Epithelial cell of proximal tubule (primary cell): ENCODE measurements at places on chromosomes 16 and 17.

- no peak for DNase-seq
These were observed 9.1 kb downstream of the NEUROD2 start for GRCh38 chr17:39598630-39599003.

GRCh38 chr17:19728084-19728495 lies 11.7 kb upstream of the SLC47A2 start:
- DNase-seq: no peak

DNA sequence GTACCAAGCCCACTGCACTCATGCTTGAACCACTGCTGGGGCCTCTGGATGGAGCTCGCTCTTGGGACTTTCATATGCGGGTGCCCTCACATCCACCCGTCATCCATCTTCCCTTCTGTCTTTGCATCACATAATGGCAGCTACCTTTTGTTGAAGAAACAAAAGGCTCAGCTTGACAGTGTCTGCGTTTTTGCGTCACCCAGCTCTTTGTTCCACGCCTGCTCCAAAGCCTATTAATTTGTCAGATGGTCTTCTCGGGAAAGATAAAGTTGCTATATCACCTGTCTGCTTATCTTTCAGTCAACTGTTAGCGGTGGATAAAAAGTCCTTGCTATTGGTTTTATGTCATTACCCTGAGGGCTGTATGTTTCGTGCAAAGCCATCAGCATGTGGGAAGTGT lies 18.1 kb upstream of the BCO1 start:
- DNase-seq: no peak

GRCh38 chr16:23072084-23072599 lies 77.1 kb downstream of the USP31 start:
- peak; percentile 19 for DNase-seq

GRCh38 chr17:82936768-82937171 lies 96.9 kb upstream of the ZNF750 start:
- no peak for DNase-seq

- no peak for DNase-seq
These were observed 5.8 kb downstream of the CYB5D2 start for GRCh38 chr17:4148611-4149308.

DNA sequence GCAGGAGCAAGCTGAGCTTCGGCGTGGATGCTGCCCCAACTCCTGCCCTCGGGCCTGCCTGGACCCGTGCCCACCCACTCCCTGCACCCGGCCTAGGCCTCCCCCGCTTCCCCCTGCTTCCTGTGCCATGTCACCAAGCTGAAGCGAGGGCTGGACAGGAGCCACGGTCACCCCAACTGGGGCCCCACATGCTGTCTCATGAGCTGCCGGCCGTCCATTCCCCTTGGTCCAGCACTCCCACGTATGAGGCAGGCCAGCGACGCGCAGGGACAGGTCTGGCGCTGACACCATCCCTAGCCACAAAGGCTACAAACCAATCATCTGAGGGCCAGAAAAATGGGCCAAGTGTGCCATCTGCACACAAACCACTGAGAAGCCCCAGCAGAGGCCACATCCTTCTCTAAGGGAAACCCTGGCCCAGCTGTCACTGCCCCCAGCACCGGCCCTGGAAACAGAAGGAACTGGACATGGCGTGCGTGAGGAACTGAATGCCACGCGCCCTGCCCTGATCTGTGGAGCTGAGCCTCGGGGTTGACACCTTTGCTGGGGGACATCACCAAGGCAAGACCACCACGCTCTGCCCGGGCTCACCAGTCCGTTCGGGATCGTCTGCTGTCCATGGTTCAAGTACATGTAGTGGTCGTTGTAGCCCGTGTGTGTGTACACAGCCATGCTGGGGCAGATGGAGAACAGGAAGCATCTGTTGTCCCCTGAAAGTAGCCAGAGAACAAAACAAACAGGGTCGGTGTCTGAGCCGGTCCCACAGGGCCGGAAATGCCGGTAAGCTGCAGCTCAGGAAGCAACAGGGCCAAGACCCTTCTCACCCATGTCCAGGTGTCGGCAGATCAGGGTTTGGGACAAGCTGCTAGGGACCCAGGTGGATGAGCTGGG lies 22.2 kb downstream of the MEAK7 start:
- no peak for DNase-seq

GRCh38 chr16:2143878-2144485 lies 4.4 kb upstream of the RAB26 start:
- no peak for DNase-seq

GRCh38 chr17:57246257-57246656 lies 10.1 kb upstream of the MSI2 start:
- no peak for DNase-seq

DNA sequence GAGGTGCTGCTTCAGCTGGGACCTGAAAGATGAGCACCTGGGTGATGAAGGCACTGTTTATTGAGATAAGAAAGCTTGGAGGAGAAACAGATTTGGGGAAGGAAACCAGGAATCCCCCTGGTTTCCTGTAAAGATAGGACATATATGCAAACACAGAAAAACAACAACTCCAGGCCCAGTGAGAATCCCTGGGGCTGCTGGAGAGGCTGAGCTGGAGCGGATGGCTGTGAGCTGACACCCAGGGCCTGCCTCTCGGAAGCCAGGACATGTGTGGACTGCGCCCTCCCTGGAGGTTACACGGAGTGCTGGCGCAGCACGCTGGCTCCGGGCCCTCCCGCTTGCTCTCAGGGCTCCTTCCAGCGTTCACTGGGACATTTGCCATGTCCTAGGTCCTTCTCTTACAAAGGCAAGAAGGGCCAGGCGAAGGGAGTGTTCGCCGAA lies 57.5 kb downstream of the CYB5B start:
- DNase-seq: no peak

DNA sequence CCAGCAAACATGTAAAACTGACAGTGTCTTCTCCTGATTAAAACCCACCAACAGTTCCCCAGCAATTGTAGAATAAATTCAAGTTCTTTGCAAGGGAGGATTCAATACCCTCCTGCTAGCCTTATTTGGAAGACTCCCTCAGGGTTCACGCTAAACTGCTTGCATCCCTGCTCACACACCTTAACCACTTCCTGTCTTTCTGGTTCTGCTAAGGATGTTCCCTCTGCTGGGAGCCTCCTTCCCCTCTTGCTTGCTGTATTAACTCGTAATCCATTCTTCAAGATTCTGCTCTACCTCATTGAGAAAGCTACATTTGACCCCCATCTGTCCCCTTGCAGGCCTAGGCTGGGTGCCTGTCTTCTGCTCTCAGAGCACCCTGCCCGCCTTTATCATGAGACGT lies 2.3 kb upstream of the SHISA6 start:
- DNase-seq: no peak

DNA sequence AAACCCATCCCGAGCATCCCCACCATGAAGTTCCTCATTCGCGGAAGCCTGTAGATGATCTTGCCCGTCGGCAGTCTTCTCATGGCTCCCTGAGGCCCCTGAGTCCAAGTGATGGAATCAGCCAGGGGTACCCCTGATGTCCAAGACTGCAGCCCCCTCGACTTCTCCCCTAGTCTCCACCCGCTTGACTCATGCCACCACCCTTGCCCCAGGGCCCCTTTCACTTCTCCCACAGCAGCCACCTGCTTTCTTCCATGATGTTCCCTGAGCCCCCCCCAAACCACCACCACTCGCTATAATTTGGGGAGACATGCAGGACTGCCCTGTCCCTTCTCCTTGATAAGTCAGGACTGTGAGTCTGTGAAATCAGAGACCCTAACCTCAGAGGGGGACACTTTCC lies 11.4 kb downstream of the BEAN1 start:
- DNase-seq: no peak

GRCh38 chr17:31152271-31152670 lies 57.5 kb downstream of the NF1 start:
- DNase-seq: no peak

DNA sequence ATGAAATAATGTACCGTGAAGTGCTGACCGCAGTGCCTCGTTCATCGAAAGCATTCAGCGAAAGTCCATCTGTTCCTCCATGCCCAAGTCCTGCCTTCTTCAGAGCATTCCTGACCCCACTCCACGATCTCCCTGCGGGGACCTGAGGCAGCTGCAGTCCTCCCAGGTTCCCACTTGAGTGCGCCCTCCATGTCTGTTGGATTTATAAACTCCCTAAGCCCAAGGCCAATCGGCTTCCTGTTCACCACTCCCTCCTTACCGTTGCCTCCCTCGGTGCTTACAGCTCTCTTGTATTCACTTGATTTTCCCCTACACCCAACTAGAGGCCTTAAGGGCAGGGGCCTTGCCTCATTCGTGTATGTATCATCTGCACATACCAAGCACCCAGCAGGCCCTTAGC lies 2.8 kb downstream of the RAD51D start:
- no peak for DNase-seq

DNA sequence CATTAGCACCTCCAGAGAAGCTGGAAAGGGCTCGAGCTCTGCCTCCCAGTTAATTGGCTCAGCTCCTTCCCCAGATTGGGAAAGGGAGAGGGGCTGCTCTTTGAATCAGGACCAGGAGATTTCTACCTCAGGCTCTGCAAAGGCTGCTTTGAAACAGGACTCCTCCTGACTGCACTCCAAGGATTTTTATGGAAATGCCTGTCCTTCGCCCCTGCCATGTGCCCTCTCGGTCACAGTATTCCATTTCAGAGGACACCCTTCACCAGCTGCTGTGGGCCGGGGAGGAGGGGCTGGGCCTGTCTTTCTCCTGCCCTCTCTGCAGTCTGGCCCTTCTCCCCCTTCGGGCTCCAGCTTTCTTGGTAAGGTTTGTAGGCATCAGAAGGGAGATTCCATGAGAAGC lies 13.6 kb downstream of the MRM1 start:
- no peak for DNase-seq

DNA sequence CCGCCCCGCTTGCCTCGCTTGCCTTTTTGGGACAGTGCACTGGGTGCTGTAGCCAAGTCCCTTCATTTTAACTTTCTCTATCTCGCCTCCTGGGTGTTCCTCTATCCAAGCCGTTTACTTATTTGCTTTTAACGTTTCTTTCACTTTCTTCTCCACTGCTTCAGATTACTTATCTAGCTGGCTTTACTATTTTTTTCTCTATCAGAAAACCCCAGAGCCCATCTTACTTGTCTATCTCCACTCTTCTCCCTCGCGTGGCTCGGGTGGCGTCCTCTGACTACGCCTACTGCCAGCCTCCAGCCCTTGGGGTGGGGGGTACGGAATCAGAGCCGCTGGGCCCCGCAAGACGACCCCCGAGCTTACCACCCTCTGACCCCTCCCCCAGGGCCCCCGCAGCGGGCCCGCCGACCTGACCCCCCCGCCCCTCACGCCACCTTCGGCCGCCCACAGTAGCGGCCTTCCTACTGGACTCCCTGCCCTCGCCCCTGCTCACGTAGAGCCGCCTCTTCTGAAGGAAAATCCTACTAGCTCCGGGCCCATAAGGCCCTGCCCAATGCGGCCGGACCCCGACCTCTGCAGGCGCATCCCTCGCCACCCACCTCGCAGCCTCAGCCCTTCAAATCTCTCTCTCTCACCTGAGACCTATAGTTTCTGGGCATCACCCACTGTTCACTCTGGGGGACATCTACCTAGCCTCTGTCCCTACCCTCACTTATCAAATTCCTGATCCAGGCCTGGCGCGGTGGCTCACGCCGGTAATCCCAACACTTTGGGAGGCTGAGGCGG lies 1.0 kb upstream of the SLC12A4 start:
- DNase-seq: no peak

GRCh38 chr16:85144026-85144915 lies 32.0 kb upstream of the CIBAR2 start:
- DNase-seq: no peak

- no peak for DNase-seq
These were observed 71.2 kb upstream of the MRTFB start for GRCh38 chr16:13999895-14000425.

DNA sequence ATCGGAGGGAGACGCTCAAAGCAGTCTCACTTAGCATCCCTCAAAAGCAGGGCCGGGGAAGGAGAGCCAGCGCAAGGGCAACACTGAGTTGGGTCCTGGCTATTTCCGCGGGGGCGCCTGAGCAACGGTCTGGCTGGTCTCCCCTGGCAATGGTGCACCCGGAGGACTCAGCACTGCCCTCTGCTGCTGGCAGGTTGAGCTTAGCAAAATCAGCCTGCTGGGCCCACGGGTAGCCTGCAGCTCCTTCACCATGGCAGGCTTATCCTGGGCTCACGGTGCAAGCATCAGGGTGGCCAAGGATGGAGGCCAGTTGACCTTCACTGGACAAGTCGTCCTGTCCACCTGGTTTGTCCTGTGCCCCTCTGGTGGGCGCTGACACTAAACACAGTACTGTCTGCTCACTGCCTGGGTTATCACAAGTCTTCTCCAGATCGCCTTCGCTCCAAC lies 14.4 kb upstream of the ALDH3A1 start:
- no peak for DNase-seq

DNA sequence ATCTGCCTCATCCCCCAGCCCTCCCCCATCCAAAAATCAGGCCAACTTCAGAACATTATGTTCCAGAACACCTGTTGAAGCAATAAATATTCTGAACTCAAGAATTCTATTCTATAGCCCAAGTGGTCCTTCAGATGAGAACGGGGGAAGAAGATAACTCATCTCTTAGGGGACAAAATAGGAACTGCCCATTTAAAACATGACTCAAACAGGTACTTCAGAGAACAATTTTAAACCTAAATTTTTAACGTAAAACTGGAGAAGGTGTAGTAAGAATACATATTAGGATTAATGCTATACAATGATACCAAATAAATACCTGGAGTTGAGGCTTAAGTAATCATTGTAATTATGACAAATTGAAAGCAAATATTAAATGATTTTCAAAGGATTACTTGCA lies 112.1 kb downstream of the CDYL2 start:
- DNase-seq: no peak

DNA sequence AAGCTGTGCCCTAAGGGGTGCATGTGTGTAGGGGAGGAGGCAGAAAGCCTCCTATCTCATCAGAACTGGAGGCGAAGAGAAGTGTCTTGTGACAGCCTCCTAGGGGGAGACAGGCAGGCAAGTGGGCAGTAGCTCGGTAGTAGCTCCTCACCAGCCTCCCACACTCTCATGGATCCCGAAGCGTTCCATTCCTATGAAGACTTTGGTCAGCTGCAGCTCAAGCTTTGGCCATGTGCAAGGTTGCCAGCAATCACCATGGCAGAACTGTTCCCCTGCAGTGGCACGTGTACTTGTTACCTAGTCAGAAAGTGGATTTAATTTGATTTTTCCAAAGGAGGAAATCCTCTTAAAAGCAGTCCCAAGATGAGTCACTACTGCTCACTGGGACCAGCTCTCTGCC lies 6.7 kb downstream of the MRPL58 start:
- no peak for DNase-seq

GRCh38 chr16:31108794-31109558 lies 790 bp downstream of the BCKDK start:
- no peak for DNase-seq

GRCh38 chr17:42548070-42548837 lies 4.5 kb upstream of the HSD17B1 start:
- no peak for DNase-seq

DNA sequence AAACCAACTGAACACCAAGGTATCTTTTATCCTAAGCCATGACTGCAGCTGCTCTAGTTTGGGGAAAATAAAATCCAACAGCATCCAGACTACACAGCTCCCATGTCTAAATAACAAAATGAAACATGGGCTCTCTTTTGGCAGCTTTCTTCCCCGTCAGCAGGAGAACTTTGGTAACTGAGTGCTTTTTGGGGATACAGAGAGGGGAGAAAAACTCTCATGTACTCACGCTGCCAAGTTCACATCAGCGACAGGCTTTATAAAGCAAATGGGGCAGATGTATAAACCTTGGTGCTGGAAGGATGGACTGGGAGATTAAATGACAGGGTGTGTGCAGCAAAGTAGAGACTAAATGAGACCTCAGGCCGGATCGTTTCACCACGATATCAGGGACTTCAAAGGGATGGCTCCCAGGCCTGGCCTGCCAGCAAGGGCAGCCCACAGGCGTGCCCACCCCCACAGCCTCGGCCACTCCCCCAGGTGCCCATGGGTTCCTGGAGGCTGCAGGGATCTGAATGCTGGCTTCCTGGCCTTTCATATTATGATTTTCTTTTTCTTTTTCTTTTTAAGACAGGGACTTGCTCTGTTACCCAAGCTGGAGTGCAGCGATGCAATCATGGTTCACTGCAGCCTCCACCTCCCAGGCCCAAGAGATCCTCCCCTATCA lies 174.6 kb downstream of the ZNF423 start:
- DNase-seq: no peak
